ENCODE measurements at places on chromosomes 7 and 10.

- no peak for DNase-seq
Measured at GRCh38 chr10:132899054-132899750, 43.2 kb downstream of the CFAP46 start.

- no peak for DNase-seq
Measured at GRCh38 chr7:142321391-142321790, 63.5 kb upstream of the PRSS58 start.

DNA sequence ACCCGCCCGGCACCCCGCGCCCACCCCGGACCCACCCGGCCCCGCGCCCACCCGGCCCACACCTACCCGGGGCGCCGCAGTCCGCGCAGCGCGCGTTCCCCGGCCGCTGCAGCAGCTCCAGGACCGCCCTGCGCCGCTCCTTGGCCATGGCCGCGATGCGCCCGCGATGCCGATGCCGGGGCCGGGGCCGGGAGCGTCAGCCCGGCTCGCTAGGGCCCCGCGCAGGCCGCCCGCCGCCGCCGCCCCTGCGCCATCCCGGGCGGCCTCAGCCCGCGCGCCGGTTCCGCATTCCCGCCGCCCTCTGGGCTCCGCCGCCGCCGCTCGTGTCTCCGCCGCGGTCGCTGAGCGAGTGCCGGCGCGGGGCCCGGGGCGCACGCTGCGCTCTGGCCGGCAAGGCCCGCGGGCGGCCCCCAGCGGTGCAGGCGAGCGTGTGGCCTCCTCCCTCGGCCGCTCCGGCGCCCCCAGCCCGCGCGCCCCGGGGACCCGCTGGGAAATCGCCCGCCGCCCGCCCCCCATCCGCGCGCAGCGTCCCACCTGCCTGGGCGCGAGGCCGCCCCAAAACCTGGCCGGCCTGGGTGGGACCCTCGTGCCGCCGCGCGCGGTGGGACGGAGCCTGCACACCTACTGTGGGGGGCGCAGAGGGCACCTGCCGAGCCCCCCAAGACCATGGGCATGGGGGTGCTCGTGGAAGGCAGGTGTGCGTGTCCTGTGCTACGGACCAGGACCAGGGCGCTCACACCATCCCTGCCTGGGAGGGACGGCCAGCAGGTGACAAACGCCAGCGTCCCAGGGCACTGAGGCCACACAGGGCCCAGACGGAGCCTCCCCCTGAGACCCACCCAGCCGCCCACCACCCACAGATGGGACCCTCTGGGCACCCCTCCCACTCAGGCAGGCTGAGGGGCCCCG is at the start of gene ADAP1:
TSS of gene ADAP1 (minus strand) at position 351 of the 909 bp plus-strand sequence. CDS start at position 148, 203 bp downstream.
- peak; percentile 64 for DNase-seq

DNA sequence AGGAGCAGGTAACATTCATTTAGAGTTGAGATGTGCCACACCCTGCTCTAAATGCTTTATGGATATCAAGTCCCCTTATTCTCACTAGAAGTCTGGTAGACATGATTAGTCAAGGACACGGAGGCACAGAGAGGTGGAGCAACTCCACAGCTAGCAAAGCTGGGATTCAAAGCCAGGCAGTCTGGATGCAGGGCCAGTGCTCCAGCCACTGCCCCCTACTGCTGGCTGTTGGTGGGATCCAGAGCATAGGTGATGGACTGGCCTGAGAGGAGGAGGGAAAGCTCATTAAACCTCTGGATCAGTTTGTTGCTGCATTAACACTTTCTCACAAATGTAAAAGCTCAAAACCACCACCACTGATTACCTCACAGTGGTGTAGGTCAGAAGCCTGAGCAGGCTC is 22.6 kb upstream of the KBTBD2 start:
- DNase-seq = no peak

DNA sequence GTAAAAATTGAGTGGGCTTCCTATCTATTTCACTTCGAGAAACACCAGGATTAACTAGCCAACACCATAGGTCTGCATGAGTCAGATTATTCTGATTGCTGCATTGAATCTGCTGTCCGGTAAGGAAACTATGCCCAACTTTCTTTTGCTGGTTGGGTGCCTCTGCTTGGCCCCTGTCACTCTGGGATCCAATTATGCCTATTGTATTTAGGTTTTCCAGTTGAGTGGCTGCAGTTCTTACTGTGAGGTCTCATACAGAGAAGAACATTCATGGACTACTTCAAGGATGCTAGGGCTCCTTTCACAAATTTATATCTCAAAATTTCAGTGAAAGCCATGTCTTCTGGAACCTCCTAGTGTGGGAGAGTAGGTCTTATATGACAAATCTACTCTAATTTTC is 215.1 kb upstream of the SORCS1 start:
- no peak for DNase-seq

DNA sequence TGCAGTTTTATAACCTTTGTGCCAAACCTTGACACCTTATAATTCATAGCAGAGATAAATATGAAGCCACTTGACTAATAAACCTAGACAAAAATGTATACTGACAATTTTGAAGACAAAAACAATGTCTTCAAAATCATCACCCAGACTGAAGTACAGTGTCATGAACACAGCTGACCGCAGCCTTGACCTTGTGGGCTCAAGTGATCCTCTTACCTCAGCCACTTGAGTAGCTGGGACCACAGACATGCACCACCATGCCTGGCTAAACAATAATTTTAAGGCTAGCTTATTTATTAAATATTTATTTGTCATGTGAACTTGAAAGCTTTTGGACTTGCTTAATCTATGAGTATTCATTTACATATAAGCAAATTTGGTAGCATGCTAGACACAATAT is 24.3 kb downstream of the IL6 start:
- DNase-seq = no peak

- DNase-seq = no peak
Measured at GRCh38 chr10:96376483-96376882, 17.7 kb upstream of the OPALIN start.

GRCh38 chr10:48505394-48506112 is 99.3 kb downstream of the ARHGAP22 start:
- no peak for DNase-seq

- DNase-seq = peak; percentile 56
Measured at GRCh38 chr7:50614721-50615518, 49.7 kb upstream of the DDC start.

DNA sequence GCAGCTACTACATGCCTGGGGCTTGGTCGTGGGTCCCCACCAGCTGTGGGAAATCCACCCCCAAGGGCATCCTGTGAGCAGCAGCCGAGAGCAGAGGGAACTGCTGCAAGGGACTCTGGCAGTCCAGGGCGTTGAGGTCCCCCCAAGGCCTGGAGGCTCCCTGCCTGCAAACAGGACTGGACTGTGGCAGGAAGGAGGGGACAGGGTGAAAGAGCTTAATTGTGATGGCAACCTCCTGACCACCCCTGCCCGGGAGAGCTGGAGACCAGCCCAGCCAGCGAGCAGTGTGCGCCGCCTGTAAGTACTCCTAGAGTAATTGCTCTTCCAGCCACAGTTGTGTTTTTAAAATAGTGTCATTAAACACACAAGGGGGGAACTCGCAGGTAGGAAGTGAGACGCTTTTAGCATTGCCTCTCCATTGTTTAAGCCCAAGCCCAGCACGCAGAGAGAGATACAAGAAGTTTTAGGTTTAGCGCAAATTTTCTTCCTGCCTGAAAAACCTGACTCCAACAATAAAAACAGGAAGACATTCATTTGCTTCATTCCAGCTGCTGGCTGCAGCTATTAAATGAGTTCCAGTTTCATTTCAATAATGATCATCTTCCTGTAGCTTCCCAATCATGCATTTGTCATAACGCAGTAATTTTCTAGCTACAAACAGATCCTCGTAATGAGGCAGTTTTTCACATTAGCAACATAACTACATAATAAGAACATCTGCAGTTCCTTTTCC is 111.1 kb downstream of the EBF3 start:
- DNase-seq = no peak

DNA sequence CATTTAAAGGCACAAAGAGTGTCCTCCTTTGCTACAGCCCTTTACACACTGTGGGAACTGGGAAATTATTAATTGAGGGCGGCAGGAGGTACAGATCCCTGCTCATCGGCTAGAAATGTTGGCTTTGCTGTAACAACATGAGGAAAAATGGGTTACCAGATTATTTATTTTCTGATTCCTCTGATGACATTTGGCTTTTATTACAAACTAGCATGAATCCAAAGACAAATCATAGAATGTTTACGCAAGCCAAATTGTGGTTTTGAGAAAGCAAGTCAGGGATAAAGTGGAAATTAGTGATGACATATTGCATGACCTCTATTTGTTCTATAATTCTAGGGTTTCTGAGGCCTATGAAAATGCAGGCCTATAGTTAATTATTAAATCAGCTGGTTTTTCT is 126.1 kb upstream of the TMEM196 start:
- DNase-seq = no peak

DNA sequence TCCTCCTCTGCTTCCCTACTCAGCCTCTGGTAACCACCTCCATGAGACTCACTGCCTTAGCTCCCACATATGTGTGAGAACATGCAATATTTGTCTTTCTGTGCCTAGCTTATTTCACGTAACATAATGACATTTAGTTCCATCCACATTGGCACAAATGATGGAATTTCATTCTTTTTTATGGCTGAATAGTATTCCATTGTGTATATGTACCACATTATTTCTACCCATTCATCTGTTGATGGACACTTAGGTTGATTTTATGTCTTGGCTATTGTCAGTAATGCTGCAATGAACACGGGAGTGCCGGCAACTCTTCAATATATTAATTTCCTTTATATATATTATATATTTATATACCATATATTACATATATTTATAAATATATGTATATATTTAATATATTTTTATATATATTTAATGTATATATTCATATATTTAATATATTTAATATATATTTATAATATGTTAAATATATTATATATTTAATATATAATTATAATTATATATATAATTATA is 1046.9 kb downstream of the DNAJB9 start:
- DNase-seq = no peak

GRCh38 chr10:83539528-83540308 is 599.6 kb upstream of the GHITM start:
- no peak for DNase-seq

DNA sequence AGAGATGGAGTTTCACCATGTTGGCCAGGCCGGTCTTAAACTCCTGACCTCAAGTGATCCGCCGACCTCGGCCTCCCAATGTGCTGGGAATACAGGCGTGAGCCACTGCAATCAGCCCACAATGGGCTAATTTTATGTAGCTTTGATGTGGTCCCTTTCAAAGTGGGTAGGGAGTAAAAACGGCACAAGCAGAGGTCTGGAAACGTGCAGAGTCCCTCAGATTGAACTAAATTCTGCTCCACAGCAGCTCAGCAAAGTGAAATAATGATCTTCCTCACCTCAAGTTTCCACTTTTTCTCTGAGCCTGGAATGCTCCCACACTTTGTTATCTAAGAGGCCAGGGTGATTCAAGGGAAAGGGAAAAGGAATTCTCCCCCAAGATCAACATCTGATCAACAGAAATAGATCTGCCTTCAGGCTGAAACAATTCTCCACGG is 6.1 kb downstream of the CCDC3 start:
- DNase-seq = peak; percentile 53

DNA sequence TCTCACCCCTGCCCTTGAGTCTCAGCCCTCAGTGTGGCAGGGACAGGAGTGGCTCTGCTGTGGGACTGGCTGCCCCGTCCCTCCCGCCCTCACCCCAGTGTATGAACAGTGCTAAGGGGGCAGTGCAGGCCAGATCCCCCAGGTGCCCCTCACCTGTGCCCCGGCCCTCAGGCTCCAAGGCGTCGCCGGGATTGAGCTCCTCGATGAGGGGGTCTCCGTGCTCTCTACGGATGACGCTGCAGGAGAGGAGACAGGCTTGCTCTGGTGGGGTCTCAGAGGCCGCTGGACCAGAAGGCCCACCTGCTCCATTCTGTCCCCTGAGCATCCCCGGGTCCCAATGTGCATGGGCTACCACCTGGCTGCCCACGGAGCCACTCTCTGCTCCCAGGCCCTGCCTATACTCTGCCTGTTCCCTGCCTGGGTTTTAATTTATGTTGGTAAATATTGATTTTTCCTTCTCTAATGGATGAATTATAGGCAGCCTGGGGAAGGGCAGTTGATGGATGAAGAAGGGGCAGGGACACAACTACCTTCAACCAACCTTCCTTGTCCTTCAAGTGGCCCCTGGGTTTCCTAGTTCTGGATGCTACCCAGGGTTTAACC is 47.2 kb downstream of the GOLGA7B start:
- DNase-seq = no peak

GRCh38 chr10:69316313-69317059 is 38.2 kb downstream of the HK1 start:
- no peak for DNase-seq

DNA sequence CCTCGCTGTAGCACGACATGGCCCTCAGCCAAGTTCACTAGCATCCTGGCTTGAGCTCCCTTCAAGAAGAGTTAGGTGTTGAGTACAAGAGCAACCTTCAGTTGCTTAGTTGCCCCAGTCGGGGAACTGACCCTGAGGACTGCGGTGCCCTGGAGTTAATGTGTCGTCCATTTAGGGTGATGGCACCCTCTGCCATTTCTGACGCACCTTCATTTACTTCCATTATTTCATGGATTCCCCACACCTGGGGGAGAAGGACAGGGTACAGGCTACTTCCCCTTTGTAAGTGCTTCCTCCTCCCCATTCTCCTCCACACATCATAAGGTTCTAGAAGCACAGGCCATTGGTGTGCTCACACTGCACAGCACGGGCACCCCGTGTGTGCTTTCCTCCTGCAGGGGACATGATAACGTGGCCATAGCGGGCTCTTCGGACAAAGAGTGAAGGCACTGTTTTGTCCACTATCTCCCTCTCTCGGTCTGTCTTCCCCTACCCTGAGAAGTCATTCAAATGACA is 1.8 kb downstream of the ALOX5 start:
- DNase-seq = no peak

DNA sequence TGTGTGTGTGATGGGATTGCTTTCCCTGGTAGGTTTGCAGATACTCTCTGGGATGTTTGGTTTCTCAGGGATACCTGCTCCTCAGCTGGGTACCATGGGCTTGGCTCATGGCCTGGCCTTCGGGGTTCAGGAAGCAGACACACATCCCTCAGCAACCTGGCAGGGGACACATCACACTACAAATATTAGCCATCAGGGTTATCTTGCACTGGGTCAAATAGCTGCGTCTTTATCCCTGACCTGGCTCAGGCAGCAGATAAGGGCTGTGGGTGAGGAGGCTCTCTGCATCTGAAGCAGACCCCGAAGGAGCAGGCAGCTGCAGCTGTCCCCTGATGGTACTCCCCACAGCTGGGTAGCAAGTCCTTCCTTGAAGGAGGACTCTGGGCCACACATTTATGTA is 25.7 kb upstream of the CDHR3 start:
- DNase-seq = no peak

DNA sequence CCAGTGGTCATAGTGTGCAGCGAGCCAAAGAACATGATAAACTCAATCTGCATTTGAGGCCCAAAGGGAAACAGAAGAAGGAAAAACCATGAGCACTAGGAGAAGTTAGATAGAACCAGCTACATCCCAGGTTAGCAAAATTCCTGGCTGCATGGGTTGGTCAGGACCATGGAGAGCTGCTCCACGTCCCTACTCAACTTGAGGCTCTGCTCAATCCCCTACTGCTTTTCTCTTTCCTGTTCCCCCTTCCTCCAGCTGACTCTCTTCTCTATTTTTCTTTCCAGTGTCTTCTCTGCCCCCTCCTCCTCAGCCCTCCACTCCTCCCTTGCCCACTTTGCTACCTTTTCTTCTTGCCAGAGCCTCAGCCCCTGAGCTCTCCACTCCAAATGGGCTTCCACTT is 21.9 kb upstream of the VSIR start:
- no peak for DNase-seq
